ENCODE measurements at places on chromosomes 7 and 10.
A peak's percentile ranks its signal among the peaks of the same experiment; 100 is the strongest.

DNA sequence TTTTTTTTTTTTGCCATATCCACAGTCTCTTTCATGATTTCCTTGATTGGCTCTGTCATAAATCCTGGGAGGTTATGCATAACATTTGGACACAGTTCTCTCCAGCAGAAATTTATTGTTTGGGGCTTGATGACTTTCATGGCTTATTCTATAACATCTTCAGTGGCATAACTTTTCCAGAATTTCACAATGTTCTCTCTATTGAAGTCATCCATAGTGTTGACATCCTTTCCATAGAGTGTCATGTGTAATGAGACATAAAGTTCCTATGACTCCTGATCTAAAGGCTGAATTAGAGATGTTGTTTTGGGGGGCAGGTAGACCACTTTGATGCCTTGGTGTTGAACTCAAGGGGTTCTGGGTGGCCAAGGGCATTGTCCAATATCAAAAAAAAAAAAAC lies 36.7 kb upstream of the STK17A start:
- no peak overlapping the region for H3K27ac ChIP-seq
- peaks cover 39% of the 10 kb centered on the region for H3K27me3 ChIP-seq
- peaks cover 2% of the 10 kb centered on the region for H3K36me3 ChIP-seq
- DNase-seq = no peak
- H3K4me1 ChIP-seq = no peaks in the 10 kb centered on the region

GRCh38 chr10:35217455-35217854 lies 90.8 kb downstream of the CREM start:
- H3K4me1 ChIP-seq = peaks cover 9% of the 10 kb centered on the region
- H3K27ac ChIP-seq = peak overlapping the region; percentile 71
- H3K36me3 ChIP-seq = no peaks in the 10 kb centered on the region
- H3K27me3 ChIP-seq = peaks cover 9% of the 10 kb centered on the region
- DNase-seq = no peak

DNA sequence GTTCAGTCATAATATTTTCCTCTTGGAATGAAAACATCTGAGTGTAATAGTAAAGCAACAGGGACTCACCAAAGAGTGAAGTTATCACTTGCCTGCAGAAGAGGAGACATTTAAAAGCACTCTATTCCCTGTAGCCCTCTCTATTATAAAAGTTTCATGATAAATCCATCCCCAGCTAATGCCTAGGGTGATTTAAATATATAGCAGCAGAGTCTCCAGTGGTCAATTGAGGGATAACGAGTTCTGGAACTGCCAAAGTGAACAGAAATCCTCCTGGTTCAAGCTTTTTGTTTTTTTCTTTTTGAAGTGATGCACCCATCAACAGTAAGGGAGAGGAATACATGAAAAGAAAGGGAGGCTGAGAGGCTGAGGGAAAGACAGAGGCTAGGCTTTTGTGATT lies 87.3 kb downstream of the EVX1 start:
- H3K4me3 ChIP-seq = no peak overlapping the region
- H3K4me1 ChIP-seq = no peaks in the 10 kb centered on the region
- DNase-seq = no peak

- H3K4me3 ChIP-seq = peak overlapping the region; percentile 72
- H3K27ac ChIP-seq = peak overlapping the region; percentile 87
- peaks cover 5% of the 10 kb centered on the region for H3K36me3 ChIP-seq
- H3K4me1 ChIP-seq = peaks cover 66% of the 10 kb centered on the region
- no peaks in the 10 kb centered on the region for H3K27me3 ChIP-seq
These were observed 50.4 kb downstream of the ADD3 start for GRCh38 chr10:110058212-110058611.

DNA sequence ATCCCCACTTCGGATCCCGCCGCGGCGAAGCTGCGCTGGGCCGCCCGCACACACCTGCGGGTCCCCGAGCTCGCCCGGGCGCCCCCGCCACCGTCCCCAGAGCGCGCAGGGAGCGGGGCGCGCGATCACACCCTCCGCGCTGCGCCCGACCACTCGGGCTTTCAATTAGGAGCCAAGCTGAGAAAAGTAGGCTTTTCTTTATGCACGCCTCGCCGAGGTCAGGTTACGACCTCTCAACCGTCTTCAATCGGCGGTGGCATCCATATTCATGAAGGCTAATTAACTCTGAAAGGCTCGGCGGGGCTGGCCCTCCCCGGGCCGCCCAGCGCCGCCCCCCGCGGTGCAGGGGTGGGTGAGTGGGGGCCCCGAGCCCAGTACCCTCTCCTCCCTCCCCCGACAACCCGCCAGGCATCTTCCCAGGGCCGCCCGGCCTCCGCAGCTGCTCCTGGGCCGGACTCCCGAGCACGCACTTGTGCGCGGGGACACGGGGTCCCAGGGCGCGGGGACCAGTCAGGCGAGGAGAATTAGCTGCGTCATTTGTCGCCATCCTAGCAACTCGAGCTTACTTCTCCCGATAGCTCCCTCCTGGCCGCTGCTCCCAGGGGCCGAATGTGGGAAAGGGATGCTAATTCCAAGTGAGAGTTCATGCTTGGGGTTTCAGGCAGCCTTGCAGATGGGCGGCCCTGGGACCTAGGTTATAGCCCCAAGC lies 155.5 kb upstream of the LYZL2 start:
- DNase-seq = no peak
- peak overlapping the region; percentile 2 for H3K27ac ChIP-seq
- H3K27me3 ChIP-seq = no peaks in the 10 kb centered on the region
- H3K36me3 ChIP-seq = peaks cover 4% of the 10 kb centered on the region

- H3K4me1 ChIP-seq = no peaks in the 10 kb centered on the region
- DNase-seq = no peak
- H3K36me3 ChIP-seq = no peaks in the 10 kb centered on the region
- no peak overlapping the region for H3K4me3 ChIP-seq
- H3K27ac ChIP-seq = no peak overlapping the region
These were observed 172.8 kb upstream of the IMMP2L start for GRCh38 chr7:111734954-111735660.

- H3K27ac ChIP-seq = no peak overlapping the region
- H3K4me3 ChIP-seq = peak overlapping the region; percentile 95
- no peaks in the 10 kb centered on the region for H3K27me3 ChIP-seq
- no peak for DNase-seq
- H3K4me1 ChIP-seq = peaks cover 46% of the 10 kb centered on the region
- peaks cover 17% of the 10 kb centered on the region for H3K36me3 ChIP-seq
These were observed 1.9 kb downstream of the DMTF1 start for GRCh38 chr7:87154166-87154565.

DNA sequence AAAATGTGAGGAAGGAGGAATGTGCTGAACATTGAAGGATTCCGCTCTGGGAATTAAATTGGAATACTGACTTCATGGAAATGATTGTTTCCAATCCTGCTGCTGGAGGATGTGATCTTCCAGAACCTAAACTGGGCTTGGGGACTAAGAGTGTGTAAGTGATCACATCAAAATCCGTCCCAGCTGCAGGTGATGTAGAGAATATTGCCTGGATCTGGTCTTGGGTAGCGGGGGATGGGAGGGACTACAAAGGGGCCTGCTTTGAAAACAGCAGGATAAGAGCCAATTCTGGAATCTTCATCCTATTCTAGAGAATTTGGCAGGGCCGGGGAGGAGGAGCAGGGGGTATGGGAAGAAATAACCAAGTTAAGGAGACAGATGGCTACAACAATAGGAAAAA lies 552.2 kb upstream of the FZD8 start:
- peaks cover 3% of the 10 kb centered on the region for H3K36me3 ChIP-seq
- H3K27ac ChIP-seq = no peak overlapping the region
- H3K27me3 ChIP-seq = no peaks in the 10 kb centered on the region
- H3K4me3 ChIP-seq = no peak overlapping the region
- no peaks in the 10 kb centered on the region for H3K4me1 ChIP-seq
- no peak for DNase-seq

DNA sequence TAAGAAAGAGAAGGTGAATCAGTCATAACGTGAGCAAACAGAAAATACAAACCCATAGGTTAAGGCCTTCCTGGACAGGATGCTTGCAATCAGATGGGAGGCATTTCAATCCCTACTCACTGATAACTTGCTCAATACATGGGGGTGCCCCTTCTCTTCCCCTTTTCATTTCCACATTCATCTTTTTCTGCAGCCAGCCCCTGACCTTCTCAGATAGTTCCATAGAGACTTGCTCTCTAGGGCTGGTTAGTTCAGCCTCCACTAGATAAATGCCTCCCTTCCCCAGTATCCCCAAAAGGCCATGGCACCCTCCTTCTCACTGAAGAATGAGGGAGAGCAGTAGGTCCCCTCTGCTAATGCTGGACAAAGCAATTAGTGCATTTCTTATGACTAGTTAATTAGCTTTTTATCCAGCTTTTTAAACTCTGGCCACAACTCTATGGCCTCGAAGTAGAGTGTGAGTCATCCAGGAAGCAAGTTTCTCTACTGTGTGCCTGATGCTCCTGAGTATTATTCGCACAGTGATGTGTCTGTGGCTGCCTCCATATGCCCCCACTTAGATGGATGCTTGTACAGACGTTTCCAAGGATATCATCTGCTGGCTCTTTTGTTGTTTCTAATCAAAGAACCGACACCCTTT lies 12.7 kb downstream of the CHN2 start:
- no peak overlapping the region for H3K4me3 ChIP-seq
- H3K27me3 ChIP-seq = no peaks in the 10 kb centered on the region
- H3K27ac ChIP-seq = no peak overlapping the region
- peaks cover 44% of the 10 kb centered on the region for H3K4me1 ChIP-seq

- no peaks in the 10 kb centered on the region for H3K27me3 ChIP-seq
- H3K4me3 ChIP-seq = no peak overlapping the region
- H3K4me1 ChIP-seq = peaks cover 59% of the 10 kb centered on the region
- DNase-seq = no peak
- peaks cover 1% of the 10 kb centered on the region for H3K36me3 ChIP-seq
These were observed 110.1 kb downstream of the CCNY start for GRCh38 chr10:35446439-35446838.

DNA sequence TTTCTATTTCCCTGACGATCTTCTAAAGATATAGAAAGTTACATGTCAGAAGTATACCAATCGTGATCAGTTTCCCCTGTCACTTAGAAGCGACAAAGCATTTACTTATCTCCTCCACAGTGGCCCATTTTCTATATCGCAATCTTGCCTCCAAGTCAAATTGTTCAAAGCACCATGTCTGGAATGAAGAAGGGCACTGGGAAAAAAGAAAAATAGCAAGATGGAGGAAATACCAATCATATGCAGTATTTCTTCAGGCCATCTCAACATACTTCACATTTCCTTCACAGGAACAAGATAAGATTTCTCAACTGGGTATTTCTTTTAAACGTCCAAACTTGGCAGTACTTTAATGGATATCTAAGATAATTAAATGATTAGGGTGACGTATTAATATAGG lies 63.3 kb upstream of the IL6 start:
- H3K27me3 ChIP-seq = peaks cover 22% of the 10 kb centered on the region
- no peak overlapping the region for H3K27ac ChIP-seq
- H3K4me3 ChIP-seq = no peak overlapping the region
- no peaks in the 10 kb centered on the region for H3K36me3 ChIP-seq
- no peaks in the 10 kb centered on the region for H3K4me1 ChIP-seq

DNA sequence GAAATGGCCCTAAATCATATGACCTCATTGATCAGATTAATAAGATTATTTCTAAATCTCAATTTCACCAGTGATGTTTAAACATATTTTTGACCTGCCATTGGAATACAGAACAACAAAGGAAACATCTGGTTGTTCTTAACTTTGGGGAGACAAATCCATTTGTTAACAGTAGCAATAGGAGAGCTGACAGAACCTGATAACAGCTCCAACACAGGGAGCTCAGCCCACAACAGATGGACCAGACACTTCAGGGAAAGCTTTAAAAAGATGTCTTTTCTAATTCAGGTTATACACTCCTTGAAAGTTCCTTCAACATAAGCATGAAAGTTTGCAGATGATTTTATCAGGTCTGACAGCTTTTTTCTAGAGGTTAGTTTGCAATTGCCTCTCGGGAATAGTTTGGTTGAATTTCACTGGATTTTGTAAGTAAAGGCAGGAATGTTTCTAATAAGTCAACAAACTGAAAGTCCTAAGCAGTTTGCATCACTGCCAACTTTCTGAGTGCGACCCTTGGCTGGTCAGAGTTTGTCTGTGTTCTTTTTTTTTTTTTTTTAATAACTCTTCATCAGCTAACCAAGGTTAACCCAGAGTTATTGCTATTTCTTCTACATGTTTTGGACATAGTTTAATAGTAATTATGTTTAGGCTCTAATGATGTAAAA lies 6.5 kb upstream of the MET start:
- H3K36me3 ChIP-seq = no peaks in the 10 kb centered on the region
- H3K4me1 ChIP-seq = no peaks in the 10 kb centered on the region
- peaks cover 28% of the 10 kb centered on the region for H3K27me3 ChIP-seq
- no peak overlapping the region for H3K27ac ChIP-seq

- no peak for DNase-seq
- peaks cover 1% of the 10 kb centered on the region for H3K36me3 ChIP-seq
- peaks cover 29% of the 10 kb centered on the region for H3K4me1 ChIP-seq
These were observed 65.0 kb downstream of the INPP5A start for GRCh38 chr10:132602614-132603013.
